ENCODE measurements at places on chromosomes 3 and 15.
A peak's percentile ranks its signal among the peaks of the same experiment; 100 is the strongest.

GRCh38 chr3:69741032-69741767, 1.9 kb downstream of the MITF start:
- no peak for DNase-seq

GRCh38 chr3:24519368-24520100, 24.9 kb upstream of the THRB start:
- DNase-seq: no peak

DNA sequence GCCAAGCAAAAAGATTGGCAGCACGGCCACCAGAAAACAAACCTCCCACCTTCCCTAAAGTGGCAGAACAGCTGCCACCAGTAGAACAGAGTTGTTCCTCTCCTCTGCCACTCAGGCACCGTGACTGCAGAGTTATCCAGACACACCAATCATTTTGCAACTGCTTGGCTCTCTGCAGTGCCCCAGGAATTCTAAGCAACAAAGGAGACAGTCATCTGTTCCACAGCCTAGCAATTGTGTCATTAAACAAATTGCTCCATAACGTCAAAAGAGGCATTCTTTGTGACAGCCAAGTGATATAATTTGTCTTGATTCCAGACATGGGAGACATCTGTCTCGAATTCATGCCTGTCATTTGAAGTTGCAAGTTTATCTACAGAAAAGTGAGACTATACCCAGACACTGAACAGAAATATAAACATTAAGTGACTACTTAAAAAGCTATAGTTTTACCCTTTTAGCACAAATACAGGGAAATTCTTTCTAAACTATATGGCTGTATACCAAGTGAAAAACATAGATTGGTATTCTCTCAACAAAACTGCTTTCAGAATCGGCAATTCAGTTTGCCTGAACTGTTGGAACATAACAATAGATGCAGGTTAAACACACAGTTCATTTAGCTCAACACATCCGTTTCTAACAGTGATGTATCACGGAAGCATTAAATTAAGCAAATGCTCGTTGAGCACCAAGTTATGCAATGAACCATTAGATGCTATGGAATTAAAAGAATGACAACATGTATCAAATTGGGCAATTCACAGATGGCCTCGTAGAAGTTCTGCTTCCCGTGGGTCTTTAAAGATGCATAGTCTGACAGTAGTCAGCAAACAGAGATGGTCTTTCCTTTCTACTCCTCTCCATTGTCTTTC, 281.3 kb downstream of the FGF12 start:
- DNase-seq: no peak

DNA sequence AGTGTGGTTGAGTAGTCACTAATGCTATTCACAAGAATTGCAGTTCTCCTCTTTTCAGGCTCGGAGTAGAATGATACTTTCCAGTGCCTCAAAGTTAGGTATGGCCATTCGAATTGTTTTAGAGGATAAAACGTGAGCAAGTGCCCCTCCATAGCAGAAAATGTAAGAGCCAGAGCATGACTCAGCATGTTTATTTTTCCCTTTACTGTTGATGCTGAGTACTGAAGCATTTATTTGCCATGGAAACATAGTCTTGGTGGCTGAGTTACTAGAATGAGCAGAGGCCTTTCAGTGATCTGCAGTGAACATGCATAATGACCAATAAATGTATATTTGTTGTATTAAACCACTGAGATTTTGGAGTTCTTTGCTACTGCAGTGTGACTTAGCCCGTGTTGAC, 540.6 kb downstream of the NLGN1 start:
- DNase-seq: no peak

GRCh38 chr3:264394-265156, 68.0 kb downstream of the CHL1 start:
- DNase-seq: no peak

GRCh38 chr3:122443090-122443489, 27.2 kb upstream of the WDR5B start:
- no peak for DNase-seq

- peak; percentile 71 for DNase-seq
Observed at GRCh38 chr3:114308830-114309229, 15.0 kb downstream of the TIGIT start.

- no peak for DNase-seq
Observed at GRCh38 chr3:113157408-113158030, 53.8 kb upstream of the BOC start.

GRCh38 chr3:10581251-10581650, 75.9 kb upstream of the ATP2B2 start:
- DNase-seq: no peak

- peak; percentile 24 for DNase-seq
Observed at GRCh38 chr3:143751643-143752178, 96.6 kb downstream of the SLC9A9 start.

DNA sequence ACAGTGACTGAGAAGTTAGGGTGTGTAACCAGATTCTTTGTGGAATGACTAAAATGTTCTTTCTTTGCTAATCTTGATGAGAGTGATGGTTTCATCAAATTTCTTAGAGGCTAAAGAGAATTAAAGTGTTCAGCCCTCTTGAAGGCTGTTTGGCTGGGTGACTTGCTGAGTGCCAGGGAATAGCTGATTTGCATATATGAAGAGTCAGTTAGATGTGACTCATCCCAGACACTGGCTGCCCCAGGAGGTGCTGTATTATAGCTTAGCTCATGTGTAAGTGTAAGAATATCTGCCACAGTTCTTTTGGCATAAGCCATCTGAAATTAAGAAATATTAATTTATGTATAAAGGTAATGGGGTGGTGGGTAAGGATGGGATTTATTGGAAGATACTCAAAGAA, 535.1 kb downstream of the NLGN1 start:
- no peak for DNase-seq

- peak; percentile 24 for DNase-seq
Observed at GRCh38 chr3:112333002-112333380, at the start of gene CD200. CD200 (plus strand) TSS chr3:112333156; CDS start chr3:112333213, 57 bp downstream.

DNA sequence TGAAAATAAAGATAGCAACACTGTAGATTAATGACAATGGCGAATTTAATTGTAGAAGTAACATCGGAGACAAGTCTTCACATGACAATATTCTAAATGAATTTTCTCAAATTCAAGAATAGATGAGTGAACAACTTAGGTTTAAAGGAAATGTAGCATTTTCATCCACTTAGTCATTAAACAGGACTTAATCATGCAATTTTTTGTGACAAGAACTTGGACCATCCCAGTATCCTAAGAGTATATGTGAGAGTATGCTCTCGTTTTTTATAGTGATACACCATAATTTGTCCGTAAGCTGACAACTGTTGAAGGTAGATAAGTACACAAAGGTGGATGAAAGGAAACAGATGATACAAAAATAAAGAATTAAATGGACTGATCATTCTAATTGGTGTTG, 81.5 kb downstream of the DLG1 start:
- no peak for DNase-seq

DNA sequence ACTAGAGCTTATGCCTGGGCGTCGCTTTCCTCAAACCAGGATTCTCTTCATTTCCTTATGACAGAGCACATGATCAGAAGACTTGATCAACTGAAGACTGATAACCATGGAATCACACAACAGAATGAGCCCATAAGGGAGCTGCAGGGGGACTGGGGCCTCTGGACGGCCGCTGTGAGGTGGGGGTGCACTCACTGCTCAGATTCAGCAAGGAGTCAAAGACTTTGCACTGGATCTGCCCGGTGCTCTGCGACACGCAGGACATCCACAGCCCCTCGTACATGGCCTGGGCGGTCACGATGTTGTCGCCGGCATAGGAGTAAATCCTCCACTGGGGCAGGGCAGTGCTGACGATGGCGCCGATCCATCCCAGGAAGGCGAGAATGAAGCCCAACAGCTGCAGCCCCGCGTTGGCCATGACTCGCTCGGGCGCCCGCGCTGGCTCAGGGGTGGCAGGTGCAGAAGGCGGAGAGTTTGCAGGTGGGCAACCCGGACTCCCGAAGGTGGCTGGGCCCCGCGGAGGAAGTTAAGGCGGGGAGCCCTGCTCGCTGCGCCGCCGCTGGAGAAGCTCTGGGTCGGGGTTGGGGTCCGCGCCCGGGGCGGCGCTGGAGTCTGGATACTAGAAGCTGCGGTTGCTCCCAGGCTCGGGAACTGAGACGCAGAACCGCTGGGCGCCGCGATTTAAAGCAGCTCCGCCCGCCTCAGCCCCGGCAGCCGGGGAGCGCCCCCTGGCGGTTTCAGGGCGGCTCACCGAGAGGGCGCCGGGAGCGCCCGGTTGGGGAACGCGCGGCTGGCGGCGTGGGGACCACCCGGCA, at the start of gene CLDN1:
CLDN1 (minus strand) TSS at position 658 of the 815 bp plus-strand sequence; CDS start at position 418, 240 bp downstream.
- DNase-seq: peak; percentile 73

DNA sequence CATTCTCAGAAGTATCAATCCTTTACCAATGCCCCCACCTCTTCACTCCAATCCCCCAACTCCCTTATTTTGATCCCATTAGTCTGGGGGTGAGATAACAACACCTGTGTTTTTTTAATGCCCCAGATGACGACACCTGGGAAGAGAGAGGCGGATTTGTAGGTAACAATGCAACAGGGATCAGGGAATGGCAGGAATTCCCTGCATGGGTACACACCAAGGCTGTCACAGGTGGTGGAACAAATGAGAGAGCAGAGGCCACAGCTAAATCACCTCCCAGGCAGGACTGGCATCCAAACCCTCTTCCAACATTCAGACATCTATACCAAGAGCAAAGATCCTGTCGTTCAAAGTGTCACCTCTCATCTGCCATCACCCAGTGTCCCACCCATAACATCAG, 319.2 kb upstream of the TRIM42 start:
- DNase-seq: no peak

- DNase-seq: no peak
Observed at GRCh38 chr3:66425032-66425431, 75.8 kb downstream of the LRIG1 start.

DNA sequence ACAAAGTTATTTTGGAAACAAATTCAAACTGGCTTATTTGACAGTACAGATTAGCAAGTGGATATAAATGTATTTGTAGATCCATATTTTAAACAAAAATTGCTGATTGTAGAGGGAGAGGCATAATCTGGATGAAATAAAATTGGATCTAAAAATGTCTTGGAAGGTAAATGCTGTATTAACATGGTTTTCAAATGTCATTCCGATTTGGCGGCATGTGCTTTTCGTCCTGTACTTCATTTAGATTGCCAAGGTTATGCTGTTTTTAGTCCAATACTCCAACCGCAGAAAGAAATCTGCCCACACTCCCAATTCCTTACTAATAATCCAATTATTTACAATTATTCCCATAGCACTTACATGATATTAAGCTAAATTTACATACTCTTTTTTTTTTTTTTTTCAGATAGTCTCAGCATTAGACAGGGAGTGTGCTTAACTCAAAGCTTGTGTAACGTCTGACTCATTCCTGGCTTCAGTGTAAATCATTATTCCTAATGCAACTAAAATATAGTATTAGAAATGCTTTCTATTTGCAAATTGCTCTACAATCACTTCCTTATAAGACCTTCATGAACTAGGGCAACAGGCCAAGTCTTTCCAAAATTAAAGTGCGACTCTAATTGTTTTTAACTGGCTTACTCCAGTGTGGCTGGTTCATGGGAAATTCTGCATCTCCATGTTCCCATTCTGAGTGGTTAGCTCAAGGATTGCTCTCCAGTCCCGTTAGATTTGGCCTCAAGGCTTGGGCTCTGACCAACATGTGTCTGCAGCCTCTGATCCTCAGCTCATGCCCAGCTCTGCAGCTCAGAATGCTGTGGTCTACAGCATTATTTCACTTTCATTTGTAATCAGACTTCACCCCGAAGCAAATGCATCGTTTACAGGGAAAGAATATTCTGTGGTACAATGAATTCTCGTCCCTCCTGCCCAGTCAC, 103.9 kb downstream of the FBN1 start:
- DNase-seq: no peak

DNA sequence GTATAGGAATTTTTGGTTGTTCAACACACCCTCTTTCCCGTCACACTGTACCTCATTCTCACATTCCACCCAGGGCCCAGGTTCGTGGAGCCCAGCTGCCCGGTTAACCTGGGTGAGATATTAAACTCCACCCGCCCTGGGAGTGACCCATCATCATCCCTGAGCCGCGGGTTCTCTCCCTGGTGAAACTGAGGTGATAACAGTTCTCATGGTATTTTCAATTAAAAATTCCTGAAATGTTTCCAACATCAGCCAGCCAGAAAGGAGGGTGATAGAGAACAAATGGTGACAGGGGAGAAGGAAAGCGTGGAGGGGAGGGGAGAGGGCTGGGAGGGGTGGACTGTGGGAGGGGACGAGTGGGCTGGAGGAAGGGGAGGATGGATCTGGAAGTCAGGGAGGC, 148.8 kb downstream of the ALDH1A2 start:
- DNase-seq: no peak

DNA sequence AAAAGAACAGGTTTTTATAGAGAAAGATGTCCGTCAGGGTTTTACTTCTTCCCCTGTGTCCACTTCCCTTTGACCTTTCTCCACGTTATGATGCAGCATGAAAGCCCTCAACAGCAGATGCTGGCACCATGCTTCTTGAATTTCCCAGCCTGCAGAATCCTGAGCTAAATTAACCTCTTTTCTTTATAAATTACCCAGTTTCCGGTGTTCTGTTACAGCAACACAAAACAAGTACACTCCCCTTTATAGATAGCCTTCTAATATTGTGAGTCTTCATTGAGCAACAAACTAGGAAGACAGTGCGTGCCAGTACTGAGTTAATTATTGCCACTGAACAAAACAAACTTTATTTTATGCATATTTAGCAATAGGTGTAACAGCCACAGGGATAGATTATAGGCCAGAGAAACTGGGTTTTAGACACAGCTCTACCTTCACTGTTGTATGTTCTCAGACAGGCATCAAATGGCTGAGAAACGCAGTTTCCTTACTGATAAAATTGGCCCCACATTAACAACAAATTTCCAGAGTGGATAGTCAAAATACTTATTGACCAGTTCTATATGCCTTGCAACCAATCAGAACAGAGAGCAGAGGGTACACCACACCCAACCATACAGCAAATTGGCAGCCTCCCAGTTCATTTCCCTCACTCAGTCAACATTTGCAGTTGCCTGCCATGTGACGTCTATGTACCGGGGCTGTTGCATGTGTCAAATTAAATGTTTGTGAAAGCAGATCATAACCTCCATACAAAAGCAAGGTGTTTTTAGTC, 14.4 kb upstream of the TBL1XR1 start:
- peak; percentile 13 for DNase-seq

GRCh38 chr3:108022256-108023150, 68.3 kb downstream of the CD47 start:
- DNase-seq: no peak

GRCh38 chr3:167575000-167575600, 78.6 kb downstream of the WDR49 start:
- DNase-seq: no peak
